Stimulated activated CD8-positive, alpha-beta memory T cell treated with anti-CD3 and anti-CD28 coated beads, Interleukin-12 subunit alpha, Interleukin-12 subunit beta, amount 100 ng/mL, for 4 hours (primary cell): ENCODE measurements at places on chromosomes 6 and 20.

GRCh38 chr6:95790787-95791186 is 213.5 kb downstream of the MANEA start:
- DNase-seq: no peak

GRCh38 chr6:25290306-25291060 is 11.3 kb downstream of the CARMIL1 start:
- no peak for DNase-seq

GRCh38 chr6:50936277-50936681 is 117.6 kb downstream of the TFAP2B start:
- no peak for DNase-seq

DNA sequence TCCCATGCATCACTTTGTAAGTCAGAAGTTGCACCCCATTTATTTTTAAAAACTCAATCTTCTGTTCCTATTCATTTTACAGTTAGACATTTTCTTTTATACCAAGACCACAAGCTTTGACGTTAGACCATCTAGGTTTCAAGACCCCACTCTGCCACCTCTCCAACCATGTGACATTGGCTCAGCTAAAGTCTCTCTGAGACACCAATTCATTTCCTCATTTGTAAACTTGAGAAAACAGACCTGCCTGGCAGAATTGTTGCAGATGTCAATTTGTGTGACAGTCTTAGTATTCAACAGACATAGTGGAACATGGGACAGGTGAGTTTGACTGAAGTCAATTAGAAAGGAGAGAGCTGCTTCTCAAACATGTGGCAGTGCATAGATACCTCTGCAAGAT is 55.6 kb upstream of the CSE1L start:
- DNase-seq: no peak

DNA sequence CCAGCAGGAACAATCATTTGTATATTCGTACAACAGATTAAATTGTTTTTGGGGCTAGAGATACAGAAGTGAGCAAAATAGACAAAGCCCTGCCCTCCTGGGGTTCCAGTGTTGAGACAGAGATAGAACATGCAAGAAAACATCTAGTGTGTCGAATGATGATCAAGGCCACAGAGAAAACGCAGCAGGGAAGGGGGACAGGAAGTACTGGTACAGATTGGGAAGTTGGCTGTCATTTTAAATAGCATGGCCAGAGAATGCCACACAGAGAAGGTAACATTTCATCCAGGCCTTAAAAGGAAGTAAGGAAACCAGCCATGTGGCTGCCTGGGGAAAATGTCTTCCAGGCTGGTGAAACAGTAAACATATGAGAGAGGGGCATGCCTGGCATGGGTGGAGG is 202.6 kb upstream of the MYLIP start:
- DNase-seq: no peak

DNA sequence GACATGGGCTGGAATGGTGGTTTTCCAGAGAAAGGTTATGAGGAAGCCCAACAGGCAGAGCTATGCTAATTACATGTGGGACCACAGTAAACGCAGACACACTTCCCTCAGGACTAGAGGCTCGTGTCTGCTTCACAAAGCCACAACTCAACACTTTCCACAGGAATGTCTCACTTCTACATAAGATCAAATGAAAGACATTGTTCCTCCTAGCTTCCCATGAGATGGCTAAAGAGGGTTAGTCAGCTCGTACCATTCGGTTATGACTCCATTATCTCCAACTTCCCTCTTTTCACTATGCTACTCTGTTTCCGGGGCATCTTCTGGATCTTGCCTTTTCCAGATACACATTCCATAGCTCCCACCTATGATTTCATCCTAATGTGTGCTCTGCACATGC is 29.1 kb upstream of the ZC3H12D start:
- no peak for DNase-seq
